Nasal cavity respiratory epithelium epithelial cell of viscerocranial mucosa (primary cell): ENCODE measurements at places on chromosomes 11 and 22. TPM values are rescaled to one million over a fixed set of nuclear protein-coding genes. Genes with fewer than 3 reads are reported as not detected.

Gene MYEOV
- under 0.01 and 0.93 TPM in 2 replicates for total RNA-seq

Gene MMP12
- total RNA-seq, result 1.5 TPM in 1 of 2 replicates, not detected in the other

Gene NXPE4
- total RNA-seq, result not detected in 2 replicates

Gene PARVA
- total RNA-seq, result 9.9 and 21.5 TPM in 2 replicates

Gene KRTAP5-2
- not detected in 2 replicates for total RNA-seq

Gene CCDC157
- 0.34 and 1.1 TPM in 2 replicates for total RNA-seq

Gene RFPL3
- not detected in 2 replicates for total RNA-seq

Gene RAG1
- total RNA-seq, result 0.68 and 1.8 TPM in 2 replicates

Gene CHADL
- 1.4 and 2.1 TPM in 2 replicates for total RNA-seq

Gene PDGFD
- total RNA-seq, result under 0.01 and 0.71 TPM in 2 replicates

Gene FREY1
- total RNA-seq, result 0.68 and 1.4 TPM in 2 replicates
